Ovary (tissue), 10 donors: ENCODE measurements at places on chromosomes 6 and 20. TPM values are rescaled to one million over a fixed set of nuclear protein-coding genes. Genes with fewer than 3 reads are reported as not detected.

DNA sequence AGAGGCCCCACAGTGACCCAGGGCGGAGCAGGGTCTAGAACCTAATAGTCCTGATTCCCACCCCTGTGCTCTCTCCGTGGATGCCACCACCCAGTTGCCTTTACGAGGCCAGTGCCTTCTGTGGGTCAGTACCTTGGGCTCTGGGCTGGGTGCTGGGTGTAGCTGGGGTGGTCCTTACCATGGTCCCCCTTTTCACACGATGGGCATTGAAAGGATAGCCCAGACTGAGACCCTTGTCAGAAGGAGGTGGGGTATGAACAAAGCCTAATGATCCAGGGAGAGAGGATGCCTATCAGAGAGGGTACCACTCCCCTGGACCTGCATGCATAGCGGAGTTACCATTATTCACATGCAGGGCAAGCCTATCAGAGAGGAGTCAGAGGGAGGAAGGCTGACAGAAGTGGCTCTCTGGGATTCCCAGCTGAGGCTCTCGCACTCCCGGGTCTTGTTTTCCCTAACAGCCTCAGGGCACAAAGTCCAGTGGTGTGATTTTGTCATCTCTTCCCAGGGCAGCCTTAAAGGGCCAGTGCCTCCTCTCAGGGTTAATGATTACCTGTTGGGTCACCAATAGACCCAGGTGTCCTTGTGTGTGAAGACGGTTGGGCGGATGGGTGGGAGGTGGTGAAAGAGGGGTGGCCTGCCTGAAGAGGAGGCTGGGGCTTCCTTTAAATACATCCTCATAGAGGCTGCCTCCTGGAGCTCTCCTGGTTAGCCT, 36.2 kb downstream of the VEGFA start:
- DNase-seq: no peak

The HLA-DRB1 gene
- polyA plus RNA-seq: 95.9 TPM

DNA sequence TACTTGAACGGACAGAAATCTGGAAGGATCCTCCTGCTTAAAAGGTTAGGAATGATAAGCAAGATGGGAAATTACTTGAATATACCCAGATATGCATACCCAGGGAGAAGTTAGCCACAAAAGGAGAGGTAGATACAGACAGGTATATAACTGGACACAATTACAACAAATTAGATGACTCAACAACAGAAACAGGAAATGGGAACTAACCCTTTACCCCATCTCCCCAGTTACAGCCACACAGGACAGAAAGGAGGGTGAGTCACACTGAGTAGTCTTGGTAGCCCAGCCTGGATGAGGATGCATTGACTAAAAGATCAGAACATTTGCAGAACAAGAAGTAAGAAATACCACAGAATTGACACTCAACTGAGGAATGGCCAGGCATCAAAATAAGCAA, 61.2 kb downstream of the C6orf52 start:
- DNase-seq: no peak

- DNase-seq: no peak
Measured at GRCh38 chr6:127073222-127073621, 45.2 kb upstream of the RSPO3 start.

DNA sequence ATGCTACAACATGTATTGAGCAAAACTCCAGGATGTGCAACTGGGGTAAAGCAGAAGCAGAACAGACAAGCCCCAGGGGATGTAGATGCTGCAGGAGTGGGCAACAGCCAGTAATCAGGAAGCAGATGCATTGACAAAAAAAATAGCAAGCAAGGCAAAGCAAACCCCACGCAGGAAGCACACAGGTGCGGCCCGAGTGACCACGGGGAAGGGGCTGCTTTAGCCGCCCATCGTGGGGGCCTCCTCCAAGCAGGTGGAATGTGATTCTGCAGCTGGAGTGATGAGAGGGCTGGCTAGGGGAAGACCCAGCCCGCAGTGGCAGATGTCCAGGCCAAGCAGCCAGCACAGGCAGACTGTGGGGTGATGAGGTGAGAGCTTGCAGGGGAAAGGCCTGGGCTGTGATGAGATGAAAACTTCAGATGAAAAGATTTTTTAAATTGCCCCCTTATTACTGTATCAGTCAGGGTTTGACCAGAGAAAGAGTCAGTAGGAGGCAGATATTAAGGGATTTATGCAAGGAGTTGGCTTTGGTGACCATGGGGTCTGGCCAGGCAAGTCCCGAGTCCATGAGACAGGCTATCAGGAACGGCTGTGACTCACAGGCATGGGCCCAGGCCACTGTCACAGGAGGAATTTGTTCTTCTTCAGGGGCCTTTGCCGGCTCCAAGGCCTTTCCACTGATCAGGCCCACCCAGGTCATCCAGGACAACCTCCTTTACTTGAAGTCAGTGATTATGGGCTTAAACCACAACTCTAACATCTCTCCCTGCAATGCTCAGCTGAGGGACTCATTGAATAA, 207.6 kb downstream of the ANKRD60 start:
- no peak for DNase-seq

- DNase-seq: no peak
Measured at GRCh38 chr6:90500458-90500857, 86.4 kb downstream of the MAP3K7 start.

- no peak for DNase-seq
Measured at GRCh38 chr6:52337633-52338290, 24.2 kb upstream of the PAQR8 start.

- DNase-seq: no peak
Measured at GRCh38 chr20:37816726-37817125, 86.2 kb upstream of the VSTM2L start.

DNA sequence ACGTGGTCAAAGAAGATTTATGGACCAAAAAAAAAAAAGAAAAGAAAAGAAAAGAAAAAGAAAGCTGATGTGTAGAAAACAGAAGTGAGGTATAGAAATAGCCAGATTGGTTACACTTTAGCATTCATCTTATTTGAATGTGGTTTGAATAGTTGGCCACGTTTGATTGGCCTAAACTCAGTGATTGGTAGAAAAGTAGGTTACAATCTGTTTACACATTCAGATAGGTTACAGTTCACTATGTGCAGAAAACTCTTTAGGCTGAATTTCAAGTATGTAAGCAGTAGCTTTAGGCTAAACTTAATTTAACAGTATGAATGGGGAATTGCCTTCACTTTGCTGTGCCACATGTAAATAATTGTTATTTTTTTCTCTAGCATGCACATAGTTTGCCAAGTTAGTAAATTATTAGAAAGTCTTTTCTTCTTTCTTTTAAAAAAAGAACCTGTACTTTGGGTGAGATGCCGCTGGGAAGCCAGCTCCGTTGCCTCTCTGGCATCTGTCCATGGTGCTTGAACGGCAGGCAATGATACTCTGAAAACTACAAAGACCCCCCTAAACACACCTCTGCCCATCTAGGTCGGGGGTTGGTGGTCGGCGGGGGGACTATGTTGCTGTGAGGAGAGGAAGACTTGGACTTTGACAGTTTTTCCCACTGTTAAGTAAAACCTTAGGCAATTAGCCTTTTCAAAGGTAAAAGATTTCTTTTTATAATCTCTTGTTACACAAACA, 173.0 kb downstream of the AIG1 start:
- DNase-seq: peak; percentile 30

GRCh38 chr6:38604700-38605099, 35.0 kb downstream of the BTBD9 start:
- no peak for DNase-seq

GRCh38 chr6:9620263-9620662, 794.6 kb downstream of the TFAP2A start:
- no peak for DNase-seq

GRCh38 chr6:25387483-25387882, 108.3 kb downstream of the CARMIL1 start:
- no peak for DNase-seq

The SLC12A5 gene
- 2.2 TPM for polyA plus RNA-seq

DNA sequence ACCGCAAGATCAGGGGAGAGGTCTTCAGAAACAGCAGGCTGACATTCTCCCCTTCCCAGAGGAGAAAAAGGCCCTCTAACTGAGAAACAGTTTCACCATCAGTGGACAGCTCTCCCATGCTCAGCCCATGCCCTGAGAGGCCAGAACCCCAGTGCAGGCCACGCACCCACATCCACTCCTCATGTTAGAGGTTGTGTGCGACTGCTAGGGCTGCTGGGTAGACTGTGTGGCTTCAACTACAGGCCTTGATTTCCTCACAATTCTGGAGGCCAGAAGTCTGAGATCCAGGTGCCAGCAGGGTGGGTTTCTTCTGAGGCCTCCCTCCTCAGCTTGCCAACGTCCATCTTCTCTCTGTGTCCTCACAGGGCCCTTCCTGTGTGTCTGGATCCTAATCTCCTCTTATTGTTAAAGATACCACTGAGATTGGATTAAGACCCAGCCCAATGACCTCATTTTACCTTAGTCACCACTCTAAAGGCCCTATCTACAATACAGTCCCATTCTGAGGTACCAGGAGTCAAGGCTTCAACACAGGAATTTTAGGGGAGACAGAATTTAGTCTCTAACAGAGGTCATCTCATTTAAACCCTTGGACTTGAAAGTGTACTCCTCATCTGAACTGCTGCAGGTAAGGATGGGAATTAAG, 67.7 kb upstream of the CD93 start:
- no peak for DNase-seq

GRCh38 chr20:56411759-56412472, at the start of gene CASS4:
TSS of gene CASS4 (plus strand) at chr20:56412260. CDS start at chr20:56412459, 199 bp downstream.
- no peak for DNase-seq

DNA sequence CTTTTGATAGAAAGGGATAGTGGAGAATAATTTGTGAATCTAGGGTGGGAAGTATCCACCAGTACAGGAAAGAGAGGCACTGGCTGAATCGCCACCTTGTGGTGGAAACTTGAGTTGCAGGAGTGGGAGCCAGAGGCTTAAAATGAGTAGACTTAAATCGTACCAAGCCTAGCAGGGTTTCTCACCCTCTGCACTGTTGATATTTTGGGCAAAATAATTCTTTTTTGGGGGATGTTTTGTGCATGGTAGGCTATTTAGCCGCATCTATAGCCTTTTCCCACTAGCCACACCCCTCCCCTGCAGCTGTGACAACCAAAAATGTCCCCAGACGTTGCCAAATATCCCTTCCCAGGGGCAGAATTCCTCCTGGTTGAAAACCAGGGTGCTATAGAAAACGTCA, 119.1 kb downstream of the DHX35 start:
- peak; percentile 73 for DNase-seq

DNA sequence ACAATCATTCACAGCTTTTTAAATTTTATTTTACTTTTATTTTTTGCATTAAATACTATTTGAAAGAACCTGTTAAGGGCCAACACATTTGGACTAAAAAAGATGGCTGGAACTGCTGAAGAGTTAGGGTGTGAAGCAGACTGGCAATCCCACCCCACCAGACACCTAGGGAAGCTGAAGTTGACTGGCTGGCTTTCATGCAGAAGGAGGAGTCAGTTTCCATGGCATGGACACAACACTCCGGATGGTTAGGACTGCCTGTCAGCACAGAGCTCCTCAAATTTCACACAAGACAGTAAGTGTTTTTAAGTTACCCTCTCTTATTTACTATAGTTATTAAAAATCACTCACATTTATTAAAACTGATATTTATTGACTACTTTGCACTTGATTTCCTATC, at the start of gene ANKRD66:
ANKRD66 (plus strand) TSS at position 238 of the 400 bp plus-strand sequence. CDS start 5,016 bp downstream, outside the sequence.
- no peak for DNase-seq

The C6orf141 gene
- 5.2 TPM for polyA plus RNA-seq
